CD4-positive, alpha-beta memory T cell (primary cell): ENCODE measurements at places on chromosomes 11 and 22.

GRCh38 chr11:126560221-126560620, 204.7 kb downstream of the ST3GAL4 start:
- DNase-seq, result no peak

- DNase-seq, result no peak
These were observed 1.7 kb upstream of the LRRC4C start for GRCh38 chr11:41461057-41461681.

DNA sequence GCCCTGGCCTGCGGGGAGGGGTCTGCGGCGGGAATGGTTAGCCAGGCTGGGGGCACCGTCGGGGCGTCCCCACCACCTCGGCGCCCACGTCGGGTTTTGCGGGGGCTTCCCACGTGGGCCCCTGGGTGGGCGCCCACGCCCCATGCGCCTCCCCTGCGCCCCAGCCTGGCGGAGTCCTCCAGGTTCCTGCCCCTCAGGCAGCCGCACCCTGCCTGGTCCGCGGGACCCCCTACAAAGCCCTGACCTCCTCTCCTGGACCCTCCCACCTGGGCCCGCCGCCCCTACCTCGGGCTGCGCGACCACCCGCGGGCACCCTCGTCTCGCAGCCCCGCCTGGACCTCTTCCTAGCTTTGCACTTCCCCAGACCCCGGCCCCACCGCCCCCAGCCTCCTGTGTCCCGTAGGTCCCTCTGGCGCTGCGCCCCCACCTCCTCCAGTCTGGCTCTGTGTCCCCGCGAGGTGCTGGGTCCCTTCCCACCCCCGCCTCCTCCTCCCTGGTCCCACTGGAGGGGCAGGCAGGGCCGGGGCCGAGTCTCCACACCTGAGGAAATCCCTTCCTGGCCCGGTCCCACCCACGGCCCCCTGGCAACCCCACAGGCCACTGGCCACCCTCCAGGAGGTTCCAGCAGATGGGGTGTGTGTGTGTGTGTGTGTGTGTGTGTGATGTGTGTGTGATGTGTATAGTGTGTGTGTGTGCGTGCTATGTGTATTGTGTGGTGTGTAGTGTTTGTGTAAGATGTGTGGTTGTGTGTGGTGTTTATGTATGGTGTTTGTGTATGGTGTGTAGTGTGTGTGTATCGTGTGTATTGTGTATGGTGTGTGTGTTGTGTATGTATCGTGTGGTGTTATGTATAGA, 11.8 kb downstream of the PIM3 start:
- no peak for DNase-seq

DNA sequence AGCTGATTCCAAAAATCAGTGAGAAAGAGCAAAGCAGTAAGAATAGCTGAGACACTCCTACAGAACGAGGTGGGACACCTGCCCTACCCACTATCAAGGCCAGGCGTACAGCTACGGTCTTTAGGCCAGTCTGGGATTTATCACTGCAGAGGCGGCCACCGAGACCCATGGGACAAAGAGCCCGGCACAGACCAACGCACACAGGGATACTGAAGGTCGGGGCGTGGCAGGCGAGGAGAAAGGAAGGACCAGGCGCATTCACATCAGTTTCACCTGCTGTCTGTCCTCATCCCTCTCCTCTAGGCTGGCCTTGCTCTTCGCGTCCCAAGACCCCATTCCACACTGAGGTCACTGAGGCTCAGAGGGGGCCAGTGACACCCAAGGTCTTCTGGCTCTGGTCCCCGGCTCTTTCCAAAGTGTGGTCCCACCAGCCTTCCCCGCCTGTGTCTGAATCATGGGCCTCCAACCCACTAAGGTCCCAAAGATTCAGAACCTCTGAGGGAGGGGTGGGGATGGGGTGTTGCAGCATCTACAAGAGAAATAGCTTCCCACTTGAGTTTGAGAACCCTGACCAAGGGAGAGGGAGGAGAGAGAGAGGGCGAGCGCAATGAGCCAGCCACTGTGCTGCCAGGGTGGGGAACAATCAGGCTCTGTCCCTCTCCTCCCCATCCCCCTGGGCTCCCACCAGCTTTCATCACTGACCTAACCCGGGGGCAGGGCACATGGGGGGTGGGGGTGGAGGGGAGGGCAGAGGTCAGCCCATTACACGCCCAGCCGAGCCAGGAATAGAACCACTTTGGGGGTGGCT, 7.2 kb upstream of the PICK1 start:
- DNase-seq, result no peak

DNA sequence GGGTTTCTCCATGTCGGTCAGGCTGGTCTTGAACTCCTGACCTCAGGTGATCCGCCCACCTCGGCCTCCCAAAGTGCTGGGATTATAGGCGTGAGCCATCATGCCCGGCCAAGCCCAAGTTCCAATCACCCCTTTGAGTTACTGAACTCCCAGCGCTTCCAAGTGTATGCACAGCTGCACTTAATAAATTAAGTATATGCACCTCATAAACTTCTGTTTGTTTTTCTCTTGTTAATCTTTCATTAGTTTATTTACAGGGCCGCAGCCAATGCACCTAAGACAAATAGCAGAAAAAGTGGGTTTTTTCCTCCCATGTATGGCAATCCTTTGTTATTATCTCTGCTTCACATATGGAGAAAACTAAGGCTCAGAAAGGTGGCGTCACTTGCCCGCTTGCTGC, 21.3 kb downstream of the SYN3 start:
- DNase-seq, result no peak

GRCh38 chr11:34891611-34892010, 24.6 kb downstream of the APIP start:
- no peak for DNase-seq

DNA sequence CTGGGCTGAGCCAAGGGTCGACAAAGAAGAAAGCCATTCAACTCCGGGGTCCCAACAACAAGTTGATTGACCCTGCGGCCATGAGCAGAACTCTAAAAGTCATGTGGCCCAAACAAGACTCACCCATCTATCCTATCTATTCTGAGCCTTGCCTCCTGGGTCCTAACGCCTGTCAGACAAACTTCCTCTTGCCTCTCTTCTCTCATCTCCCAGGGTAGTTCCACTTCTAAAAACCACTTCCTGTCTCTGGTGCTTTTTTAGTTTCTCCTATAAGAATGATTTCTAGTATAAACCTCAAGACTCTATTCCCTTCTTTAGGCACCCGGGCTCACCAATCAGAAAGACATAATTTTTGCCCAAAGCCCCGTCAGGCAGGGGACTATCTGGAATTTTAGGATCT, 530.2 kb downstream of the DLG2 start:
- no peak for DNase-seq

GRCh38 chr11:84224042-84224441, 937.9 kb upstream of the CCDC90B start:
- DNase-seq, result no peak

DNA sequence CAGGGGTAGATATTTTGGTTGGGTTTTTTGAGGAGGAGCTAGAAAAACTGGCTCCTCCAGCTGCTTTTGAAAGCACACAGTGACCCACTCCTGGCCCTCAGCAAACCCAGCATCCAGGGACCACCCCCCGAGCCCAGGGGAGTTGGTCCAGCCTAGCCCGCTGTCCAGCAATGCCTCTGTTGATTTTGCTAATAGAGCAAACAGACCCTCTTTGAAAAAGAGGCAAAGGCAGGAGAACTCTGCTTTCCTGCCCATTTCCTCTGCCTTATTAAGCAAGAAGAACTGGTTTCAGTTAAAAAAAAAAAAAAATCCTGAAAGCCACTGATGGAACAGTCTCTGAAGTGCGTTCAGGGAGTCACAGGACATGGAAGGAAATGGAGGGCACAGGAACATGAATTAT, 25.3 kb downstream of the ABTB2 start:
- DNase-seq, result no peak

- no peak for DNase-seq
These were observed 5.3 kb upstream of the KLHDC7B start for GRCh38 chr22:50540381-50540780.

DNA sequence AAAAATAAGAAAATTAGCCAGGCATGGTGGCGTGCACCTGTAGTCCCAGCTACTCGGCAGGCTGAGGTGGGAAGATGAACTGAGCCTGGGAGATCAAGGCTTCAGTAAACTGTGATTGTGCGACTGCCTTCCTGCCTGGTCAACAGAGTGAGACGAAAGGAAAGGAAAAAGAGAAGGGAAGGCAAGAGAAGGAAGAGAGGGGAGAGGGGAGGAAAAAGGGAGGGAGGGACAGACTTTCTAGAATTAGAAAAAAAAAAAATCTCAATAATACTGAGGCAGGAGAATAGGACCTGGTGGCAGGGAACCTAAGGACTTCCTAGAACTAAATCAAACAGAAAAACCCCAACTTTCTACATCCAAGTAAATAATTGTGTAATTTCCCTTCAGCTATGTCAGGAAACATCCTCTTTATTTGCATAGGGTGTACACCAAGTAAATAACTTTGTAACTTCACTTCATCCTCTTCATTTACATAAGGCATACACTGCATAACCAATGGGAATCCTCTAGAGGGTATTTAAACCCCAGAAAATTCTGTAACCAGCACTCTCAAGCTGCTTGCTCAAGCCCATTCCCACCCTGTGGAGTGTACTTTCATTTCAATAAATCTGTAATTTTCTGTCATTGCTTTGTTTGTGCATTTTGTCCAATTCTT, 8.7 kb downstream of the SBF2 start:
- no peak for DNase-seq

DNA sequence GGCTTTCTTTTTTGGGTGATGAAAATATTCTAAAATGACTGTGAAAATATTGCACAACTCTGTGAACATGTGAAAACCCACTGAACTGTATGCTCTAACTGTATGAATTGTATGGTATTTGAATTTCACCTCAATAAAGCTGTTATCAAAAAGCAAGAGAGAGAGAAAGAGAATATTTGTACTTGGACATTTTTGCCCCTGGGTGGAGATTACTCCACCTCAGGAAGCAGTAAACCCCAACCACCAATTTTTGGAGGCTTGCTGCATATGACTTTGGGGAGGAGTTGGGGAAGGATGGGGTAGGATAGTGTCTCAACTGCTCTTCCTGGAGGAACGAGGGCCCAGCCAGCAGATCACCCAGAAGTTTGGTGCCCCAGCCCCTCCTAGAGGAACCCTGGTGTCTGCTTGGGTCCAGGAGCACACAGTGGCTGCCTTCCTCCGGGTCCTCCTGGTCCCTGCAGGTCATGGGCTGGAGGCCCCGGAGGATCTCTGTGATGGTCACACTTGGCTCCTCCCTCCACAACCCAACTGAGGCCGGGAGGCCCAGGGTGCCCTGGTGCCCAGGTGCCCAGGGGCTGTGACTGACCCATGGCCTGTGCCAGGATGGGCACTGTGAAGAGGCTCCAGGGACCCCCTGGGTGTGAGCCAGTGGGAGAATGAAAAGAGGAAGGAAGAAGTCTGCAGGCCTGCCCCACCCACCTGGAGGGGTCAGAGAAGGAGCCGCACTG, 15.3 kb upstream of the PICK1 start:
- no peak for DNase-seq

DNA sequence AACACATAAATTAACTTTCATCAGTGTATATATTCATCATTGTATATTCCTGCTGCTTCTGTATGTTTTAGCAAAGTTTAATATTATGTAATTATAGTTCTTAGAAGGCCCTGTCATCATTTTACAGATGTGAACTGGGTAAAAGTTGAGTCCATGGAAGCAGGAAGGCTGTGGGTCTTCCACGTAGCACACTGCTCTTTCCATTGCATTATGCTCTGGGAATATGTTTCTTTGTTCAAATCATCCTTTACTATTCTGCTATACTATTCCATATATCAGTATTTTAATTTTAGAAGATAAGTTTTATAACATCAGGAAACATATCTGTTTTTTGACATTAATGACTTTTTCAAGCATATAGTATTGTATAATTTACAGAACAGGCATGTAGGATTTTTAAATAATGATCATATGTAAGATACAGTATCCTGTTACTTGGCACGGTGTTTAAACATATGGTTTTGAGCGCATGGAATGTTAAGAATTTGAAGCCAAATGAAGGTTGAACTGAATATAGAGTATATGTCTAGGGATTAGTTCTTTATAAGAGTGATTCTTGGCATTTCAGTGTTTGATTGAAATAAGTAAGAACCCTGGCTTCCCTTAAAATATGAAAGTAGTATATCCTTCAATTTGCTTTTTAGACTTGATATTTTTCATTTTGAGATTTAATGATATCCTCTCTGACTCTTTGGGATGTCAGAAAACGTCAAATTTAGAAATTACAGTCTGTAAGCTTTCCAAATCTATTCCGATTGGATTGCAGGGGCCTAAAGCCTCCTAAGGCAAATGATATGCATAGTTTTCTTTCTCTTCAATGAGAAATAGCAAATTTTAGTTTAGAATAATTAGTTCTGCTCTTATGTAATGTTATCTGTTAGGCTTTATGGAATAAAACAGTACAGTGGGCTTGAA, 8.6 kb downstream of the CCDC81 start:
- DNase-seq, result no peak

GRCh38 chr22:26702906-26703830, 45.8 kb downstream of the MIAT start:
- no peak for DNase-seq

DNA sequence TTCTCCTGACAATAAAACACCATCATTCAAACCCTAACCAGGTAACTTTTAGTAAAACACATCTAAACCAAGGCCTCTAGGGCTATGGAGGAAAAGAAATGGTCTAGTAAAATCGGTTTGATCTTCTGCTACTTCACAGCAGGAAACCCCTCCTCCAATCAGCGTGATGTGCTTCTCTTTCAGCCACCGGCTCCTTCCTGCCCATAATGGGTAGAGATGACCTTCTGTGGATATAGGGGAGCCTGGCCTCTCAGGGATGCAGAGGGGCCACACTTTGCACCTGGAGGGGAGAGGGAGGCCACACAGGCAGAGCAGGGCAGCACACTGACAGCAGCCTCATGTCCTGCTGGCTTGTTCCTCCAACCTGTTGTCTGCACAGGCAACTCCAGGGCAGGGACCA, 6.9 kb downstream of the EHD1 start:
- no peak for DNase-seq

- no peak for DNase-seq
These were observed 40.0 kb downstream of the BTG4 start for GRCh38 chr11:111472228-111472627.

DNA sequence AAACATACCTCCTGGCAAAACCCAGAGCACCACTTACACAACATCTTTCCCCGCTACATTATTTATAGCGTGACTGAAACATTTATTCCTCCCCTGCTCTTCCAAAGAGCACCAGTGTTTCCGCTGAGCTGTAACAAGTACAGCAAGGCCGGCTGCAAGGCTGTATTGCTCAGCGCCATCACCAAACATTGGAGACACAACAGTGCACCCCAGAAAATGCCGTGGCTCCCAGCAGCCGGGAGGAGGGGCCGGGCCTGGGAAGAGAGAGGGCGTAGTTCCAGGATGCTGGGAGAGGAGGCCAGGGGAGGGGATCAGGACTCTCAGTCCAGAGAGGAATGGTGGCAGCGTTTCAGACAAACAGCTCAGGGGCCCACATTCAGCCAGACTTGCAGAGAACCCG, 133.2 kb downstream of the DSCAML1 start:
- DNase-seq, result no peak

- DNase-seq, result peak; percentile 95
These were observed 465 bp upstream of the TTC9C start for GRCh38 chr11:62727872-62728170.

GRCh38 chr11:65502555-65503367, 3.9 kb downstream of the MALAT1 start:
- peak; percentile 27 for DNase-seq
